NCI-H1930 (cell line): ENCODE measurements at places on chromosomes 7 and 10.

DNA sequence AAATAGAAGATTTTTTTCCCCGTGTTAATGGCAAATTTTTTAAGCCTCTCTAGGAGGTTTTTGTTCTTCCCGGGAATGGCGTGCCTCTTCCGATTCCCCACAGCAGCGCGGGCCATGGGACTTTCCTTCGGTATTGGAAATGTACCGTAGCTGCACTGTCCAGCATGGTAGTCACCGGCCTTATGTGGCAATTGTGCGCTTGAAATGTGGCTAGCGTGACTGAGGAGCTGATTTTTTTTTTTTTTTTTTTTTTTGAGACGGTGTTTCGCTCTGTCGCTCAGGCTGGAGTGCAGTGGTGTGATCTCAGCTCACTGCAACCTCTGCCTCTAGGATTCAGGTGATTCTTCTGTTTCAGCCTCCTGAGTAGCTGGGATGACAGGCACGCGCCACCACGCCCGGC is 938 bp upstream of the TCTN3 start:
- no peak for DNase-seq

- DNase-seq: peak; percentile 9
Observed at GRCh38 chr10:114767101-114767985, 54.2 kb upstream of the FHIP2A start.

- no peak for DNase-seq
Observed at GRCh38 chr7:17681965-17682364, 258.3 kb downstream of the SNX13 start.

- DNase-seq: no peak
Observed at GRCh38 chr7:135441791-135442190, 68.1 kb downstream of the CNOT4 start.

GRCh38 chr10:6729071-6729774 is 149.1 kb upstream of the PRKCQ start:
- DNase-seq: no peak

GRCh38 chr10:58515291-58515941 is 2.7 kb downstream of the BICC1 start:
- no peak for DNase-seq

DNA sequence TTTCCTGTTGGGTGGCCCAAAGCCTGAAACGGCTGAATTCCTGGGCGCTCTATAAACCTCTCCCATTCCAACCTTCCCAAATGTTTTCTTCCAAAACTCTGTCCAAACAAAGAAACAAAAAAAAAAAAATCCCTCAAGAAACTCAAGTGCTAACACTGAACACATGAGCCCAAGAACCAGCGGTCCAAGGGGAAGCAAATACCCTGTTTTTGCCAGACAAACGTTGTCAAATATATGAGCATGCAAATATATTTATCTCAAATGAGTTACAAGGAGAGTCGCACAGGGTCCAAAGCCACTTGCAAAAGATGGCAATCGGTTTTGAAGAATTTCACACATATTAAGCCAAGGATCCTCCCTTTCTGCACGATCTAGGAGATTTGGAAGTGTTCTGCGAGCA is 23.3 kb upstream of the EMX2 start:
- no peak for DNase-seq

- DNase-seq: no peak
Observed at GRCh38 chr10:69061305-69062161, 26.4 kb upstream of the SRGN start.

DNA sequence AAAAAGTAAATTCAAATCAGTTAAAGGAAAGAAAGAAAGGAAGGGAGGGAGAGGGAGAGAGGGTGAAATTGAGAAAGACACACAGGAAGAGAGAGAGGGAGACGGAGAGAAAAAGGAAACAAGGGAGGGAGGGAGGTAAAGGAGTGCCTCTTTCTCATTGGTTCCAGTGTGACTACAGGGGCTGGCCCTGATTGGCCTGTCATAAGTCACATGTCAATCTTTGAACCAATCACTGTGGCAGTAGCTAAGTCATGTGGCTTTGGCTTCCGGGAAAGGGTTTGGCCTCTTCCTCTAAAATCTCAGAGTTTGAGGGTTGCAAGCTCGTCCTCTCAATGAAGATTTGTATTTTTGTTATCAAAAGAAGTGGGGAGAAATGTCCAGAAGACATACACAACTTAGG is 150.2 kb downstream of the RAB11FIP2 start:
- no peak for DNase-seq

- no peak for DNase-seq
Observed at GRCh38 chr10:91198781-91199180, 21.7 kb upstream of the PCGF5 start.

- no peak for DNase-seq
Observed at GRCh38 chr10:71607082-71607443, 112.5 kb downstream of the C10orf105 start.

DNA sequence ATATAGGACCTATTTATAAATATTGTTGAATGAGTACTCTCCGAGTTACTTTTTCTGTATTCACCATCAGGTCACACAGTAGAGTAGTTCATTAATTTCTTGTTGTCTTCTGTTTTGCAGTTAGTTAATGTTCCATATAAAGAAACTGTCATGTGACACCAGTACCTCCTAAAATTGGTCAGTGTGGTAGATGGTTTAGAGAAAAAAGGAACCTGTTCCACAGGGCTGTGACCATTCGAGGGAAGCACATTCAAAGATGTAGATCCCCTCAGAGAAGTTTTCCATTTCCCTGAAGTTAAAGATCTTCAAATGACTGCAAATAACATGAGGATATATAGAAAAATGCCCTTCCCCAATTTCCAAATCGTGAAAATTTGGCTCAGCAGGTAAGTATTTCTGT is 45.7 kb downstream of the PRPF18 start:
- DNase-seq: no peak

DNA sequence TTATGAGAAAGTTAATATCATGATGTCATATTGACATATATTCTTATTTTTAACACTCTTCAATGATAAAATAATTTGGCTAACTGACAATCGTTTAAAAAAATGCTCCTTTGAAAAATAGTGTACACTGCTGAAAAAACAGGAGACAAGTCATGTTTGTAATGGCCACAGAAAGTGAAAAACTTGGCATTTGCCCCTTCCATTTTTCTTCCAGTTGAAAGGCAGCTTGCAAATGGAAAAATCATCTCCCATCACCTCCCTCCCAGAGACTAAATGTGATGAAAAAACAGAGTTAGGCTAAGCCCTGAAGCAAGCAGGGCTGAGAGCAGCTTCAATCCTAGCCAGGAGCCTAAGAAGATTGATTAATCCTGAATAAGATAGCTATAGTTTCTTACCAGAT is 160.4 kb downstream of the SKAP2 start:
- DNase-seq: no peak

DNA sequence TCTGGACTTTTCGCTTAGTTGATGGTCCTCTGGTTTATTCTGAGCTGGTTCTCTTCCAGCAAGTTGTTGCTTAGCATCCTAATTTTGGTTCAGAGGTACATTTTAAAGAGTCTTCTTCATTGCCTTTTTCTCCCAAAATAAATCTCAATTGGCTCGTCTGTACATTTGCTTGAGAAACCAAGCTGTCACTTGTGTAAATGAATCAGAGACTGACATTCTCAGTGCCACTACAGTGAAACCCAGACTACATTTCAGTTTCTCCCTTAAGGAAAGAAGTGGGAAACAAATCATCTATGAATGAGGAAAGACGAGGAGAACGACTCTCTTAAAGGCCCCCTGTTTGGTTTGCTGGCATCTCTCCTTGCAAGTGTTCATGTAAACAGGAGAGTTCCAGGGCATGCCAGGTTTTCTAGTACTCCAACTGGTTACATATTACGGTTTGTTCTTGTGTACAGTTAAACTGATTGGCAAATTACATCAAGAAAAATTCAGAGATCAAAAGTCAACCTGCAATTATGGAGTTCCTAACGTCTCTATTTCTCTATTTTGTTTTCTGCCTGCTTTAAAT is 654.6 kb downstream of the SH2D4B start:
- no peak for DNase-seq

GRCh38 chr7:81492910-81493309 is 276.9 kb downstream of the HGF start:
- DNase-seq: no peak

DNA sequence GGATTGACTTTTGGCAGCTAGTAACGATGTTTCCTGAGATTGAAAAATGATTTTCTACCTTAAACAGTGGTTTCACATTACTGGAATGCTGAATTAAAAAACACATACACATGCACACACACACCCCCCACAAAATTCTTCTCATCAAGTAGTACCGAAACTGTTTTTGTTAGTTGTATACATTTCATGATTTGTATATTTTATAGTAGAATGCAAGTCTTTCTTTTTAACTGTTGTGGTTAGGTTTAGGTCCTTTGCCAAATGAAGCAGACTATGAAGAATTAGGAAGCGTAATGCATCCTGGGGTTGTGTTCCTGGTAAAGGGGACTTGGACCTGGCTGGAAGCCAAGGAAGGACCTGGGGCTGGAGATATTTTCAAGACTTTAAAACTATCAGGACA is 505.8 kb downstream of the SUGCT start:
- DNase-seq: no peak

DNA sequence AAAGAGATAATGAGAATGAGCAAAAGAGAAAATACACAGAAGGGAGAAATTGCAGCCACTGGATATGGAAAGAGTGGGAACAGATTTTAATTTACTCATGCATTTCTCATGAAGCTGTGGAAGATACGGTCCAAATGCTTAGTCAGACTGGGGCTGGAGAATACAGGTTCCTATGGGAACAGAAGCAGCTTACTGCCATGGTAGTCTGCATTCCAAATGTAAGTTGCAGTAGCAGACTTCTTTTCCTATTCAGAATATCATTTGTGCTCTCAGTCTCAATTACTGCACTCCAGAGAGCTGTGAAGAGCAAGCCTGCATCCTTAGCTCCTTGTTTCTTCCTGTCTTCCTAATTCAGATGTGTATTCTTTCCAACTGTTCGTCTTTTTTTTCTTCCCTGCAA is 190.8 kb upstream of the TMEM196 start:
- DNase-seq: no peak

- DNase-seq: no peak
Observed at GRCh38 chr7:105786520-105787470, 89.6 kb downstream of the ATXN7L1 start.

- DNase-seq: no peak
Observed at GRCh38 chr7:78197447-78197846, 398.9 kb downstream of the PHTF2 start.

DNA sequence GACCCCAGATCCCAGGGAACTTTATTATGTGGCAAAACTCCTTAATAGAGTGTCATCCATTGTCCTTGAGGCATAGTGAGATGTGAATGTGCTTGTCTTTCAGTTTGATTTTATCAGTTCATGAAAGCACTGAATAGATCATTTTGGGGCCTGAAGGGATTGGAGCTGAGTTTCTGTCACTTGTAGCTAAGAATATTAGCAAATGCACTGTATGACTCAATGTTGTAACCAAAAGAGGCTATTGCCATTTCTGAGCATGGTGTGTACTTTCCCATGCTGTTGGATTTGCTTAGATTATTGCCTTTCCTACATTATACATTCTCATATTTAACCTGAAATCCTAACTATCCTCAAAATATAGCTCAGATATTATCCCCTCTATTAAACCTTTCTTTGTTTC is 130.4 kb downstream of the PRKG1 start:
- DNase-seq: no peak

DNA sequence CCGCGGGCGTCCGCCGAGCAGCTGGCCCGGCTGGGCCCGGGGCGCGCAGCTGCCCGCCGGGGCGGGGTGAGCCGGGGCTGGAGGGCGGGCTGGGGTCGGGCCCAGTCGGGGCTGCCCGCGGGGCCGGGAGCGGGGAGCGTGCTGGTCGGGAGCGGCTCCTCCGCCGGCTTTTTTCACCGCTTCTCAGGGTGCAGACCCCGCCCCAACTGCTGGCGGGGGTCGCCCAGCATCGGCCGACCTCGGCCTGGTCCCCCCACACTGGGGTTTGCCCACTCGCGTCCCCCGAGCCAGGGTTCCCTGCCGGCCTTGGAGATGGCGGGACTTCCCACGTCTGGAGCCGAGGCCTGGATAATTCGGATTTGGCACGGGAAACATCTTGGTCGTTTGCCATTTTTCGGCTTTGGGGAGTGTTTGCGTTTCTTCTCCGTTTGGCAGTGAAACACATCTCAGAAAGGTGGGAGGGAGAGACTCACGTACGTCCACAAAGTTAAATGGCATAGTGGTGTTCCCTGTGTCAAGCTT is 432 bp downstream of the TMEM248 start:
- peak; percentile 21 for DNase-seq

- no peak for DNase-seq
Observed at GRCh38 chr7:2195400-2196246, 37.1 kb downstream of the MAD1L1 start.

DNA sequence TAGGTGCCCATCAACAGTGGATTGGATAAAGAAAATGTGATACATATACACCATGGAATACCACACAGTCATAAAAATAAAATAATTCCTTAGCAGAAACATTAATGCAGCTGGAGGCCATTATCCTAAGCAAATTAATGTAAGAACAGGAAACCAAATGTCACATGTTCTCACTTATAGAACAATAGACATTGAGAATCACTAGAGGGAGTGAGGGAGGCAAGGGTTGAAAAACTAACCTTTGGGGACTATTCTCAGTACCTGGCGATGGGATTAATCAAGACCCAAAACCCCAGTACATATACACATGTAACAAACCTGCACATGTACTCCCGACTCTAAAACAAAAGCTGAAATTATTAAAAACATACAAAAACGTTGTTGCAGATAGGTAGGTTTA is 222.6 kb downstream of the SEMA3E start:
- DNase-seq: no peak

DNA sequence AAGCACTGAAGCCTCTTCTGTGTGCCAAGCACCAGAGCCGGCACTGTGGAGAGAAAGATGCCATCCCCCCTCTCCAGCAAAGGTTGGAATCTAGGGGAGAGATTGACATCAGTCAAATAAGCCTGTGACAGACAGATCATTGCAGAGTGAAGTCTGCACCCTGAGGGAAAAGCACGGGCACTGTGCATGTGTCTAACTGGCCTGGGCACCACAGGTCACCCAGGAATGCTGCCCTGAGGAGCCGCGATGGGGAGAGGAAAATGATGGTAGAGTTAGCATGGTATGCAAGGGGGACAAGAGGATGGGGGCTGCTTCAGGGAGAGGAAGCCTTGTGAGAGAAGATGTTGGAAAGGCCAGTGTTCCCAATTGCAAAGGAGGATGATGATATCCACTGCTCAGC is 261.0 kb downstream of the GRID1 start:
- no peak for DNase-seq

- no peak for DNase-seq
Observed at GRCh38 chr10:64275774-64276173, 754.6 kb downstream of the REEP3 start.

GRCh38 chr10:55746002-55746401 is 615.1 kb downstream of the ZWINT start:
- no peak for DNase-seq

- no peak for DNase-seq
Observed at GRCh38 chr7:39672176-39672575, 48.8 kb downstream of the RALA start.
